ENCODE measurements at places on chromosomes 5 and 9. TPM values are rescaled to one million over a fixed set of nuclear protein-coding genes. Genes with fewer than 3 reads are reported as not detected.

- H3K27me3 ChIP-seq: no peaks in the 10 kb centered on the region
- H3K4me3 ChIP-seq: no peak overlapping the region
- H3K4me1 ChIP-seq: no peaks in the 10 kb centered on the region
- no peaks in the 10 kb centered on the region for H3K36me3 ChIP-seq
- H3K27ac ChIP-seq: no peak overlapping the region
Measured at GRCh38 chr9:2479056-2479565, 142.5 kb upstream of the VLDLR start.

NEUROG1 gene
- not detected for total RNA-seq

GRCh38 chr9:86846656-86847055, 100.7 kb downstream of the GAS1 start:
- H3K4me3 ChIP-seq: no peak overlapping the region
- no peak overlapping the region for H3K27ac ChIP-seq
- no peaks in the 10 kb centered on the region for H3K4me1 ChIP-seq
- no peak for DNase-seq

DNA sequence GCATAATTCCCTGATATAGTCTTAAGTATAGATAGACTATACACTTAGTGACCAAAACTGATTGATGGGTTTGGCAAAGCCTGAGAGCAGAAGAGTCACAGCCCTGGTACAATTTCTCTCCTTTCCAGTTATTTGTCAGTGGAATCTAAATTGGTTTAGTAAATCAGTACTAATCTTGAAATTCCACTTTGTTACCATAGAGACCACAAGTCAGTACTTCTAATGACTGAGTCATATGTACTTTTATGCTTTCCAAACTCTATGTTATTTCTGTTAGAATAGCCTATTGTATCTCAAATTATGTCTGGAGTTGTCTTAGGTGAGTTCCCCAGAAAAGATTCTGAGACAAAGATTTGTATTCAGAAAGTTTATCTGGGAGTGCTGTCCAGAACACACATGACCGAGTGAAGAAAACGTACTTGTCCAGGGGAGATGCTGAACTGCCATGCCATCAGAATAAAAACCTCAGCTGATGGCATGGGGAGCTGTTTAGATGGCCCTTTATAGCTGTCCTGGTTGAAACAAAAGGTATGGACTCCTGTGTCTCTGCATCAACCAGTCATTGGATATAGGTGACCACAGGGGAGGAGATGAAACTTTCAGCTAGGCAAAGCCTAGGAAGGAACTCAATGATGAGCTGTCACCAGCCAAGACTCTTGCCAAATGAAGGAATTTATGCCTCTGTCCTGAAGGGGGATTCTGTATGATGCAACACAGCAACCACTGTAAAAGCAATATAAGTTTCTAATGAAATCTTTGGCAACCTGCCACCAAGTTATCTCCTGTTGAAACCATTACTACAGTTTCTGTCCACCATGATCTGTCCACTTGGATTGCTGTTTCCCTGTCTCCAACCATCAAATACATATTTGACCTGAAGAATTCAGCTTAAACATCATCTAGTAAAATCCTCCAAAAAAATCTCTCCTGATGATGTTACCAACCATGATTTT, 18.0 kb upstream of the SMC2 start:
- H3K27ac ChIP-seq: no peak overlapping the region
- H3K4me3 ChIP-seq: no peak overlapping the region
- DNase-seq: no peak
- H3K4me1 ChIP-seq: no peaks in the 10 kb centered on the region
- H3K36me3 ChIP-seq: no peaks in the 10 kb centered on the region
- H3K27me3 ChIP-seq: no peaks in the 10 kb centered on the region

GRCh38 chr9:35277628-35278359, 116.0 kb downstream of the UNC13B start:
- H3K4me1 ChIP-seq: no peaks in the 10 kb centered on the region
- H3K27me3 ChIP-seq: no peaks in the 10 kb centered on the region
- no peak for DNase-seq

- no peak overlapping the region for H3K4me3 ChIP-seq
- no peak for DNase-seq
- no peaks in the 10 kb centered on the region for H3K4me1 ChIP-seq
- H3K36me3 ChIP-seq: no peaks in the 10 kb centered on the region
- no peak overlapping the region for H3K27ac ChIP-seq
- no peaks in the 10 kb centered on the region for H3K27me3 ChIP-seq
Measured at GRCh38 chr9:25003686-25004085, 458.0 kb upstream of the IZUMO3 start.

- H3K36me3 ChIP-seq: no peaks in the 10 kb centered on the region
- H3K4me1 ChIP-seq: no peaks in the 10 kb centered on the region
- no peaks in the 10 kb centered on the region for H3K27me3 ChIP-seq
- no peak overlapping the region for H3K27ac ChIP-seq
Measured at GRCh38 chr5:76733049-76733417, 17.1 kb downstream of the F2R start.

- DNase-seq: no peak
- no peak overlapping the region for H3K4me3 ChIP-seq
- no peak overlapping the region for H3K27ac ChIP-seq
Measured at GRCh38 chr9:134058716-134059115, 9.1 kb downstream of the BRD3 start.

GRCh38 chr5:97657239-97657638, 474.2 kb upstream of the RIOK2 start:
- no peak overlapping the region for H3K27ac ChIP-seq
- DNase-seq: no peak
- H3K4me3 ChIP-seq: no peak overlapping the region
- no peaks in the 10 kb centered on the region for H3K36me3 ChIP-seq
- H3K4me1 ChIP-seq: no peaks in the 10 kb centered on the region
- H3K27me3 ChIP-seq: no peaks in the 10 kb centered on the region

GPR150 gene
- 0.54 TPM for total RNA-seq

- no peak overlapping the region for H3K27ac ChIP-seq
- H3K4me1 ChIP-seq: no peaks in the 10 kb centered on the region
- DNase-seq: no peak
- no peaks in the 10 kb centered on the region for H3K36me3 ChIP-seq
Measured at GRCh38 chr9:32828861-32829260, 45.5 kb downstream of the TMEM215 start.

- H3K36me3 ChIP-seq: no peaks in the 10 kb centered on the region
- H3K27ac ChIP-seq: no peak overlapping the region
- H3K4me1 ChIP-seq: no peaks in the 10 kb centered on the region
- no peaks in the 10 kb centered on the region for H3K27me3 ChIP-seq
- no peak overlapping the region for H3K4me3 ChIP-seq
- DNase-seq: no peak
Measured at GRCh38 chr5:78280261-78280660, 14.2 kb downstream of the AP3B1 start.

- H3K4me3 ChIP-seq: no peak overlapping the region
- H3K4me1 ChIP-seq: no peaks in the 10 kb centered on the region
- no peak for DNase-seq
- no peak overlapping the region for H3K27ac ChIP-seq
Measured at GRCh38 chr5:160960592-160960991, 108.6 kb upstream of the ATP10B start.

GRCh38 chr5:30937070-30937469, 256.4 kb upstream of the CDH6 start:
- no peaks in the 10 kb centered on the region for H3K4me1 ChIP-seq
- no peak for DNase-seq
- H3K36me3 ChIP-seq: no peaks in the 10 kb centered on the region
- H3K4me3 ChIP-seq: no peak overlapping the region
- H3K27me3 ChIP-seq: no peaks in the 10 kb centered on the region

UNC5A gene
- total RNA-seq: 0.13 TPM

- no peaks in the 10 kb centered on the region for H3K27me3 ChIP-seq
- no peak overlapping the region for H3K27ac ChIP-seq
Measured at GRCh38 chr5:141742144-141742543, 60.1 kb upstream of the ARAP3 start.

GRCh38 chr5:127001621-127002296, 28.6 kb downstream of the MARCHF3 start:
- no peaks in the 10 kb centered on the region for H3K36me3 ChIP-seq
- no peak overlapping the region for H3K4me3 ChIP-seq
- DNase-seq: no peak
- no peaks in the 10 kb centered on the region for H3K4me1 ChIP-seq
- H3K27me3 ChIP-seq: no peaks in the 10 kb centered on the region
- no peak overlapping the region for H3K27ac ChIP-seq

- H3K4me1 ChIP-seq: no peaks in the 10 kb centered on the region
- no peak overlapping the region for H3K4me3 ChIP-seq
- H3K27me3 ChIP-seq: no peaks in the 10 kb centered on the region
- no peak overlapping the region for H3K27ac ChIP-seq
- no peaks in the 10 kb centered on the region for H3K36me3 ChIP-seq
Measured at GRCh38 chr5:154514331-154514730, 36.3 kb upstream of the HAND1 start.

SPATA31E1 gene
- total RNA-seq: not detected

GRCh38 chr9:26181836-26182235, 503.6 kb upstream of the TUSC1 start:
- H3K36me3 ChIP-seq: no peaks in the 10 kb centered on the region
- no peaks in the 10 kb centered on the region for H3K27me3 ChIP-seq
- H3K4me3 ChIP-seq: no peak overlapping the region
- no peak overlapping the region for H3K27ac ChIP-seq
- H3K4me1 ChIP-seq: no peaks in the 10 kb centered on the region
- no peak for DNase-seq

ZER1 gene
- 16.2 TPM for total RNA-seq

CER1 gene
- total RNA-seq: not detected

GRCh38 chr5:11511878-11512277, 392.4 kb downstream of the CTNND2 start:
- no peak overlapping the region for H3K4me3 ChIP-seq
- no peak overlapping the region for H3K27ac ChIP-seq
- H3K36me3 ChIP-seq: no peaks in the 10 kb centered on the region
- no peak for DNase-seq
- H3K27me3 ChIP-seq: no peaks in the 10 kb centered on the region
- no peaks in the 10 kb centered on the region for H3K4me1 ChIP-seq

DNA sequence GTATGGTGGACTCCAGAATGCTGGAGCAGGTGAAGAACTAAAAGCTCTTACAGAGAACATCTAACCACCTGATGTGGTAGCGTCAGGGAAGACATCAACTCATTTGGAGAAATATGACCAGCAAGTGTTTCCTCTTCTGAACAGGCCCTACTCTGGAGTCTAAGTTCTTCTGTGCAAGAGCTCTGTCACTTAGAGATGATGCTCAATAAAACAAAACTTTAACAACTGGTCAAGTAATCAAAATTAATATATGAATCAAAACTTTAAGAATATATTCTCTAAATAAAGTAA, 85.8 kb downstream of the CYFIP2 start:
- no peaks in the 10 kb centered on the region for H3K36me3 ChIP-seq
- no peak overlapping the region for H3K4me3 ChIP-seq
- H3K27ac ChIP-seq: no peak overlapping the region
- no peaks in the 10 kb centered on the region for H3K27me3 ChIP-seq

ANKRD31 gene
- not detected for total RNA-seq

DNA sequence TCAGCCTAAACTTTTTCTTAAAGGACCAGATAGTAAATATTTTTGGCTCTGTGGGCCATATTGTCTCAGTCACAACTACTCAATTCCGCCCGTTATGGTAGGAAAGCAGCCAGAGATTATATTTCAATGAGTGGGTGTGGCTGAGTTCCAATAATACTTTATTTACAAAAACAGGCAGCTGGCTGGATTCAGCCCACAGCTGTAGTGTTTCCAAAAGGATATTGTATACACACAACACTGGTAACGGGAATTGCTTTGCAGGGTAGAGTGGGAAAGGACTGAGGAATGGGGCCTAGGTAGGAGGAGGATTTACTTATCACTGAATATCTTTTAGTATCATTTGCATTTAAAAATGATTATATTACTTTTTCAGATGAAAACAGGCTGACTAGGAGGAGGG, 21.0 kb downstream of the GCNT4 start:
- no peak overlapping the region for H3K27ac ChIP-seq

SYNPO gene
- total RNA-seq: 82.8 TPM

DMRT3 gene
- total RNA-seq: not detected

MLLT3 gene
- 0.49 TPM for total RNA-seq

DNA sequence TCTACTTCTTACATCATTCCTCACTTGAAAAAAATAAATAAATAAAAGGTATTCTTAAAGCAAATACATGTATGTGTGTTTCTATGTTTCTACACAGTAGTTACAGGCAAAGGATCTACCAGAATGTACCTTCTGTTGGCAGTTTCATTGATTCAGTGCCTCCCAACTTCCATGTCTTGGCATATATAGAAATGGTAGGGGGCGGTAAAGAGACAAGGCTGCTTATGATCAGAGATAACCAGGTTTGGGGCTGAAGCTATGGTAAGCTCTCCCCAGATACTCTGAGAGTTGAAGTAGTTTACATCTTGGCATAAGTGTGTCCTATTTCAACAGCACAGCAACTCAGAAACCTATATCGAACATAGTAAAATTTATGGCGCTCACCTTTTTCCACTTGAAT, 1075.4 kb upstream of the C9orf72 start:
- H3K4me1 ChIP-seq: no peaks in the 10 kb centered on the region
- H3K36me3 ChIP-seq: no peaks in the 10 kb centered on the region
- no peak overlapping the region for H3K4me3 ChIP-seq
- no peak for DNase-seq
- no peak overlapping the region for H3K27ac ChIP-seq

TMEM250 gene
- total RNA-seq: 34.0 TPM

C9orf152 gene
- total RNA-seq: 0.10 TPM

- no peaks in the 10 kb centered on the region for H3K4me1 ChIP-seq
- H3K27me3 ChIP-seq: no peaks in the 10 kb centered on the region
- no peak overlapping the region for H3K4me3 ChIP-seq
- H3K27ac ChIP-seq: no peak overlapping the region
- no peaks in the 10 kb centered on the region for H3K36me3 ChIP-seq
Measured at GRCh38 chr5:126430631-126431030, 7.4 kb downstream of the GRAMD2B start.

BTNL8 gene
- not detected for total RNA-seq

HMMR gene
- 42.5 TPM for total RNA-seq

ATOSB gene
- total RNA-seq: 23.6 TPM

DNA sequence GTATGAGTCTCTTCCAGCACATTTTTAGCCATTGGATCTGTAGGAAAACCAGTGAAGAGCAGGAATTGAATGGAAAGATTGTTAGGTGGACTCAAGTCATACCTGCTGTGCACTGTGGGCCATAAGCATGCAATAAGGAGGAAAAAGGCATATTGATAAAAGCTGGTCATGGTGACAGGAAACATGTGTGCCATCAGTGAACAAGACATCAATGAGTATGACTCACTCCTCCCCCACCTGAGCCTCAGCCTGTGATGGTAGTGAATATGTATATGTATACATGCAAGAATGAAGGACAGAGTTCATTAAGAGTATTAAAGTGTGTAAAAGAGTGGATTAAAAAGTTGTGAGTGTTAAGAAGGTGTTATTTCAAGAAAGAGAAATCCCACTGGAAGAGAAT, 164.5 kb downstream of the TMEM38B start:
- H3K27me3 ChIP-seq: no peaks in the 10 kb centered on the region
- DNase-seq: no peak
- no peaks in the 10 kb centered on the region for H3K36me3 ChIP-seq
- H3K27ac ChIP-seq: no peak overlapping the region
- H3K4me1 ChIP-seq: no peaks in the 10 kb centered on the region
- H3K4me3 ChIP-seq: no peak overlapping the region

GRCh38 chr5:154440540-154440939, 5.3 kb upstream of the SAP30L start:
- no peak overlapping the region for H3K27ac ChIP-seq
- peaks cover 4% of the 10 kb centered on the region for H3K36me3 ChIP-seq
- no peak for DNase-seq
- H3K4me1 ChIP-seq: no peaks in the 10 kb centered on the region
